Fibroblast of skin of right biceps (primary cell): ENCODE measurements at places on chromosomes 5 and 9.

DNA sequence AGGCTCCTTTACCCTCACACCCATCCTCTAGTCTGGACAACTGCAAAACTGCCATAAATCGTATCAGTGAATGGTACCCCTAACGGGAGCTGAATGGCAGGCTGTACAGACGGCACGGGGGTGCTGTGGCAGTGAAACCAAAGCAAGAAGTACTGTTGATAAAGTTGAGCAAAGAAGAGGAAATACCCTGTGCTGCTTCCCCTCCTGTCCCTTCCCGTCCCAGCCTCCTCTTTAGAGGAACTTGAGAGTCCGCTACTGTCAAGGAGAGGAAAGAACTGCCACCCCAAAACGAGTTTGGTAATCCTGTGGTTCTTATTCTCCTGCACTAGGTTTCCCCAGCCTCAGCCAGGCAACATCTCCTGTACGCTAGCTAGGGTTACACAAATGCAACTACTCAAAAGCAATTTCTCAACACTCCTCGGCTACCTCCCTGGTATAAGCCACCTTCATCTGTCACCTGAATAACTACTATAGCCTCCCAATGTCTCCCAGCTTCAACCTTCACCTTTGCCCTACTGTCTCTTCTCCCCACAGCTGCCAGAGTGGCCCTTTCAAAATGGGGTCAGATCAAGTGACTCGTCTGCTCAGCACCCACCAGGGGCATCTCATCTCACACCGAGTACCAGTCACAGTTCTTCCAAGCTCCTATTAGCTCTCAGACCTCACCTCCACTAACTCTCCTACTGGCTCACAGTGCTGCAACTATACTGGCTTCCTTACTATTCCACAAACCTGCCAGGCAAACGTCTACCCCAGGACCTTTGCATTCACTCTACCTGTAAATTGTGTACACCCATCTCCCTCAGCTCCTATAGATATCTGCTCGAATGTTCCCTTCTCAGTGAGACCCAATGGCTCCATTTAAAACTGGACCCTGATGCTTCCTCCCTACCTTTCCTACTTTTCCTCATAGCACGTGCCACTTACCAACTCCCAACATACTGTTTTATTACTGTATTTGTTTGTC is 4.1 kb downstream of the GLRX start:
- no peak for DNase-seq

- DNase-seq = no peak
These were observed 15.6 kb upstream of the LHX6 start for GRCh38 chr9:122244349-122244748.

GRCh38 chr9:133199648-133200321 is 9.3 kb downstream of the OBP2B start:
- peak; percentile 7 for DNase-seq

GRCh38 chr9:89350988-89351557 is 32.8 kb downstream of the SECISBP2 start:
- DNase-seq = no peak

DNA sequence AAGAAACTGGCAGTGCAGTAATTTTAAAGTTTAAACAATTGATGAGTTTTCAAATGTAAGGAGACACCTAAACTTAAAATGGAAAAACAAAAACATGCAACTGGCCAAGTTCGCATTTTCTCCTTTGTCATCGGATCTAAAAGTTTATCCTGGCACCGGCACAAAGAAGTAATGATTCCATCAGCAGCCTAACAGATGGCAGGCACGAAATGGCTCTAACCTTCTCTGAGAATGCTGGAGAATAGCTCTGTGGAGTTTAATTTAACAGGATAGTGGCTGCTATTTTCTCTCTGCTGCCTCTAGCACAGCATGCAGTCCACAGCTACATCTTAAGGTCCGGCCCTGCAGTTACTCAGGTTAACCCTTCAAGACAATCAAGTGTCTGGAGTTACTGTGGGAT is 82.2 kb downstream of the PRELID2 start:
- peak; percentile 32 for DNase-seq

DNA sequence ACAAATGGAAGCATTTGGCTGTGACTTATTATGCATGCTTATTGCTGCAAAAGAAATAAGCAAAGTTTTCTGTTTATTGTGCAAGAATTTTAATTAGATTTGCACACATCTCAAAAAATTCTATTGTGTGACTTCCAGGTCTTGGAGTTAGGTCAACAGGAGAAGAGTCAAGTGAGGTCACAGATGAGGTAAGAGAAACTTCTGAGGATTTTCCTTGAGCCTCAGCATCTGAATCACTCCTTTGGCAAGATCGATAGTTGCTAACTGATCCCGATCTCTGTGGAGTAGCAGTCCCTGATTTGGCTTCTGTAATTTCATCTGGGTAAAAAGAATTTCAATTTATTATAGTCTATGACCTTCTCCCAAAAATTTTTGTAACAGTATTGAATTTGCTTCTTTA is 6.9 kb upstream of the TTC33 start:
- DNase-seq = no peak
